ENCODE measurements at places on chromosomes 1 and 21.

- no peak for DNase-seq
Measured at GRCh38 chr1:42164551-42165420, at the start of gene GUCA2A. TSS of gene GUCA2A (minus strand) at chr1:42164745. CDS start at chr1:42164712, 33 bp downstream.

- DNase-seq = no peak
Measured at GRCh38 chr1:24216276-24217074, 29.4 kb upstream of the IFNLR1 start.

DNA sequence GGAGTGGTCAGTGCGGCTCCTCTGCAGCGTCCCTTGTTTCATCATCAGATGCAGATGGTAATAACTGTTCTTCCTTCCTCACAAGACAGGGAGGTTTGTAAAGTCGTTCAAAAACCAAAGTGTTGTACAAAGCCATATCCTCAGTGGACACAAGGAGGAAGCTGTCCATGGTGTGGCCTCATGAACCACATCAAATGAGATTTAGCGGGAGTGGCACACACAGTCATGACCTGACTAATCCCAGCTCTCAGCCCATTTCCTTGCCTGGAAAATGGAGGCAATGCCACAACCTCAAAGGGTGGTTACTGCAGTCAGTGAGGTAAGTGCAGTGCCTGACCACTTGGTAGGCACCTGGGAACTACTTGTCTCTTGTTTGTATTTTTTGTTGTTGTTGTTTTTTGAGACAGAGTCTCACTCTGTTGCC lies 13.4 kb downstream of the ENTREP3 start:
- no peak for DNase-seq

- no peak for DNase-seq
Measured at GRCh38 chr1:80375109-80375508, 1368.6 kb upstream of the ADGRL4 start.

DNA sequence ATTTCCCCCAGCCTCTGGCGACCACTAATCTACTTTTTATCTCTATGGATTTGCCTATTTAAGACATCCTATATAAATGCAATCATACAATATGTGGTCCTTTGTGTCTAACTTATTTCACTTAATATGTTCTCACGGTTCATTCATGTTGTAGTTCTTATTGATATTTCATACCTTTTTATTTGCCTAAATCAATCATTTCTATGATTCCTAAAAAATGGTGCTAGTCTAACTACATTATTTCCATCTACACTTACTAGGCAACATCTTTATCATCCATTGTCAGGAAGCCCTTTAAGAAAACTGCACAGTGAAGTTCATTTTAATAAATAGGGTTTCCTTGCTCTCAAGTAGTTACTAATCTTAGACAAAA lies 380 bp upstream of the FBXO28 start:
- no peak for DNase-seq

DNA sequence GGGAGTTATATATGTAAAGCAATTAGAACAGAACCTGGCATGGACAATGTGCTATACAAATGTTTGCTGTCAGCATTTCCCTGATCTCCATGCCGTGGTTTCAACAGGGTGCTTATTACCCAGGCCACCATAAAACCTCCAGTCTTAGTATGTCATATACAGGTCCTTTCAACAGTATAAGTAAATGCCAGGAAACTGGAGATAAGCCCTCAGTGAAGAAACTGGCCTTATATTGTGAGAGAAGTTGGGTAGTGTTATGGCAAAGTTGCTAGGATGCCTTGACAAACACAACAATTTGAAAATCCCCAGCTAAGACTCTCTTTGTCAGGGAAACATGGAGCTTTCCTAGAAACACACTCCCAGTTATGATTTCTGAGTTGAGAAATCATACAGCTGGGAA lies 850.2 kb upstream of the ADAMTS5 start:
- DNase-seq = no peak
